ENCODE measurements at places on chromosomes 12 and 14.

DNA sequence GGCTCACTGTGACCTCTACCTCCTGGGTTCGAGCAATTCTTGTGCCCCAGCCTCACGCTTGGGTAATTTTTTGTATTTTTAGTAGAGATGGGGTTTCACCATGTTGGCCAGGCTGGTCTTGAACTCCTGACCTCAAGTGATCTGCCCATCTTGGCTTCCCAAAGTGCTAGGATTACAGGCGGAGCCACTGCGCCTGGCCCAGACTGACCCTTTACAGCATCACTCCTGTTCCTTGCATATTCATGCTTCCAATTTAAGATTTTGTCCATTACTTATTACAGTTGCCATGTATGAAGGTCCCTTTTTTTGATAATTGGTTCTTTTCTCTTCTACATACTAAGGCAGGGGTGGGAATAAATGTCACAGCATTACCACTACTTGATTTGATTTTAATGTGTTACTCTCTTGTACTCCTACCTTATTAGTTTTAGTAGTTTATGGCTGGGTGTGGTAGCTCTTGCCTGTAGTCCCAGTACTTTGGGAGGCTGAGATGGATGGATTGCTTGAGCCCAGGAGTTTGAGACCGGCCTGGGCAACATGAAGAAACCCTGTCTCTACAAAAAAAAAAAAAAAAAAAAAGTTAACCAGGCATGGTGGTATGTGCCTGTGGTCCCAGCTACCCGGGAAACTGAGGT lies 46.9 kb downstream of the ADIPOR2 start:
- DNase-seq: no peak

GRCh38 chr14:87491816-87492215 lies 501.2 kb downstream of the GALC start:
- DNase-seq: no peak

DNA sequence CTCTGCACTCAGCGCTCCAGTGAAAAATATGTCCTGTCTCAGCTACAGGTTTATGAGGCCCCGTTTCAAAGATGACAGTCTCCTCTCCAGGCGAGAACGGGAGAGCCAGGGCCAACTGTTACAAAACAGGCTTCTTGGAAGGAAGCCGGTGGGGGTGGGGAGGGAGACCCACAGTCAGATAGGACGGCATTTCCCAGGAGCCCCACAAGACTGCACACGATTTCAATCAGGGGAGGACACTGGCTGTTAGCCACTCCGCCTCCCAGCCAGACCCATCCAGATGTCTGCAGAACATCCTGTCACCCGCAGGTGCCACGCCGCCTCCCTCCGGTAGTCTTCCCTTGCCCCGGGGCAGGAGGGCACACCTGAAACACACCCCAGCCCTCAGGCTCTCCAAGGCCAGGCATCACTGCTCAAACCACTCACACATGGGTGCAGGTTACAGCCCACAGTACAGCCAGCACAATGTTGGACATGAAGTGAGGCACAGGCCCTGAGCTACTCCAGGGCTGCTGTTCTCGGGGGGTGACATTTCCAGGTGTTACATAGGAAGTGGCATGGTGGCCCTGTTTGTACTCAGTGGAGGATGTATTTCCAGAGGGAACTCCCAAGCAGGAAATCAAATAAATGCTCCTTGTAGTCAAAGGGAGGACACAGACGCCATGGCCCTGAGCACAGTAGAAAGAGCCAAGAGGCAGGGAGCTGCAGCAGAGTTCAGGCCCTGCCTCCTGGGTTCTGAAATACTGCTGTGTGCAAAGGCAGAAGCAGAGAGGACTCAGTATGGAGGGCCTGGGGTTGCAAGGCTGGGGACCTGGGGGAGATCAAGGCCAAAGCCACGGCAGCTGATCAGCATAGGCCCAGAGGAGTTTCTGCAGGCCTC lies 138.1 kb downstream of the BCL11B start:
- no peak for DNase-seq

DNA sequence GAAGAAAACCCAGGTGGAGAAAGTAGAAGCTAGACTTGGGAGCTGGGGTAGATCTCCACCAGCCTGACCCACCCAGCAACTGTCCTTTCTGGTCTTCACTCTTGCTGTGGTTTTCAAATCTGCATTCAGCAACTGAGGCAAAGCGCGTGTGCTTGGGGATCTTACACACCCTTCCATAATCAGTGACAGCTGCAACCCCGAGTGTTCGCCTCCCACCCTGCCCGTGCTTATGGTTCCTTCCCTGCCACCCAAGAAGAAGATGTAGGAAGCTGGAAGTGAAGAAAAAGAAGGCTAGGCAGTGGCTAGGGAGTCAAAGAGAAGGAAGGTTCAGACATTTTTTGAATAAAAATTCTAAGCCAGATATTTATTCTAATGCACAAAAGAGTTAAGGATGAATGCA lies 162.6 kb upstream of the CCND2 start:
- DNase-seq: no peak

- peak; percentile 69 for DNase-seq
Measured at GRCh38 chr12:120688527-120689071, 1.6 kb downstream of the MLEC start.

DNA sequence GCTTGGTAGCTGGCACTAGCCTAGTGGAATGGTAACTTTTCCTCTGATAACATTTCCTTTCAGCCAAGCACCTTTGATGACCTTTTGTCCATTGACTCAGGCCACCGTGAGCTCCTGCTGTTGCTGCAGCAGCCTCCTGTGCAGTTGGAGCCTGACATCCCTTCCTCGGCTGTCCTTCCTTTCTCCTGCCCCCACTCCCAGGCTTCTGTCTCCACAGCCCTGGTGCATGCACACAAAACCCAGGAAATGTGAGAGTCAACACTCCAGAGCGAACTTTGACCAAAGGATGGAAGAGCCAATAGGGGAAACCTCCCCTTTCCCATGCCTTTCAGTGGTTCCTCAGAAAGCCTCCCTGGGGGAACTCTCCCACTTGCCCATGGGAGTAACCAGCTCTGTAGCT lies 115.0 kb downstream of the TMEM260 start:
- DNase-seq: no peak

DNA sequence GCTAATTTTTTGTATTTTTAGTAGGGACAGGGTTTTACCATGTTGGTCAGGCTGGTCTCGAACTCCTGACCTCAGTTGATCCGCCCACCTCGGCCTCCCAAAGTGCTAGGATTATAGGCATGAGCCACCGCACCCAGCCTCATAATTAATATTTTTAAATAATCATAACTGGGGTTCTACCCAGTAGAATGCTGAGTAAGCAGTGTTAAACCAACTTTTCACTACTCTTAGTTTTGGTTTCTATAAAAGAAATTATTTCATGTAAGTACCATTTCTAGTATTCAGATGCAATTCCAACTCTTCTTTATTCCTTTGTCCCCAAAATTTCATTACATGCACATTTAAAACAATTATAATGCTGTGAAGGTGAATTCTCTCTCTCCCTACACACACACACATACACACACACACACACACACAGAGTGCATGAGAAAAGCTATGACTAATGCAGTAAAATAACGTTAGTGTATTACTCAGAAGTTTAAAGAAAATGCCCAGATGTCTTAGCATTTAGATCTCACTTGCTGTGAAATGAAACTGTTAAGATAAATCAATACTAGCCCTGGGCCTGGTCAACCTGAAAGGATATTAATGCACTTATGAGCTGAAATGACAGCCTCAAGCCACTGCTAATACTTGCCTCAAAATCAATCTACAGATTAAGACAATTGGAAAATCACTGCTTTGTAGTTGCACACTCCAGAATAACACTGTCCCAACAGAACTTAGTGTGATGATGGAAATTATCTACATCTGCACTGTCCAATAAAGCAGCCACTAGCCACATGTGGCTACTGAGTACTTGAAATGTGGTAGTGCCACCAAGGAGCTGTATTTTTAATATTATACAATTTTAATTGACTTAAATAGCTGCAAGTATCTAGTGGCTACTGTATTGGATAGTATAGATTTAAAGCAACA lies 36.0 kb downstream of the PTPN21 start:
- no peak for DNase-seq

DNA sequence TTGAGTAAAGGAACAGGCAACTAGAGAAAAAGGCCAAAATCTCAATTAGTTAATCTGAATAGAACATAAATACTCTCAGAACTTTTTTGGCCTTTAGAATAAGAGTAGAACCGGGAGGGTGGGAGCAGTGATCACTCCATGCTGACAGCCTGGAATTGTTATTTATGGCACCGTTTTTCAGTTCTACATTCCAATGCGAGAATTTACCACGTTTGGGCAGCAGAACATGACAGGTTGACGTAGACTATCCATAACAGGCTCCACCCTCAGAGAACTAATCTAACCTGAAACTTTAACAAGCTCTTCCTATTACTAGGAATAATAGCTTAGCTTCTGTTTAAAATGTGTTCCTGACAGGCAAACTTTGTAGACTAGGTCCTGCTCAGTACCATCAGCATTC lies 379.1 kb downstream of the SEC23A start:
- DNase-seq: no peak

DNA sequence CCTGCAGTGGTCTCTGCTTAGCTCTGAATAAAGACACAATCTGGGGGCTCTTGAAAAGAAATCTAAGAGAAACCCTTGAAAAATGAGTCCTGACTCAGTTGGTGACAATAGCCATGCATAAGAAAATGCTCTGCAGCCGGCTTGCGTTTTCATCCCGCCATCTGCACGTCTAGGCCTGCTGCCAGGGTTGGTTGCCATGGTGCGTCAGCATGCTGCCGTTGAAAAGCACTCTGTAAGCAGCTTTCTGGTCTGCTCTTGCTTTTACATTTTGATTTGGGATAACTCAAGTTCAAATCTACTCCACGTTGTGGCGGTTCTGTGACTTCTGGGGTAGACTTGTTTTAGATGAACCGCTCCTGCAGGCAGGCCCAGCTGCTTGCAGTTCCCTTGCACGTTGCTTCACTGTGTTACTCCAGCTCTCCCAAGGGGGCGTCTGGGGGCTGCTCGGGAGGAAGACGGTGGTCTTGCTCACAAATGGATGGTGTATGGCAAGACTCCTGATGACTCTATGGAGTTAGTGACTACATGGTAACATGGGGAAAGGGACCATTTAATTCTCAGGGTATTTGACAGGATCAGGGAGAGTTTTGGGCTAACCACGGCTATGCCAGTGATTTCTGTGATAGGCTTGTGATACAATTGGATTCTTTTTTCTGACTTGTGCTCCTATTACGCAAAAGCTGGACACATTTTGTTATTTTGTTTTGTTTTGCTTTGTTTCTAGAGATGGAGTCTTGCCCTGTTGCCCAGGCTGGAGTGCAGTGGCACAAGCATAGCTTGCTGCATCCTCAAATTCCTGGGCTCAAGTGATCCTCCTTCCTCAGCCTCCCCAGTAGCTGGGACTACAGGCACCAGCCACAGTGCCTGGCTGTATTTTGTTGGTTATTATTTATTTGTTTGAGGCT lies 15.8 kb downstream of the WNT5B start:
- DNase-seq: no peak

GRCh38 chr12:71708658-71709057 lies 22.8 kb downstream of the TMEM19 start:
- DNase-seq: no peak

- peak; percentile 8 for DNase-seq
Measured at GRCh38 chr12:80268924-80269749, 169.8 kb downstream of the OTOGL start.

GRCh38 chr12:119613319-119613936 lies 19.9 kb downstream of the TMEM233 start:
- no peak for DNase-seq

DNA sequence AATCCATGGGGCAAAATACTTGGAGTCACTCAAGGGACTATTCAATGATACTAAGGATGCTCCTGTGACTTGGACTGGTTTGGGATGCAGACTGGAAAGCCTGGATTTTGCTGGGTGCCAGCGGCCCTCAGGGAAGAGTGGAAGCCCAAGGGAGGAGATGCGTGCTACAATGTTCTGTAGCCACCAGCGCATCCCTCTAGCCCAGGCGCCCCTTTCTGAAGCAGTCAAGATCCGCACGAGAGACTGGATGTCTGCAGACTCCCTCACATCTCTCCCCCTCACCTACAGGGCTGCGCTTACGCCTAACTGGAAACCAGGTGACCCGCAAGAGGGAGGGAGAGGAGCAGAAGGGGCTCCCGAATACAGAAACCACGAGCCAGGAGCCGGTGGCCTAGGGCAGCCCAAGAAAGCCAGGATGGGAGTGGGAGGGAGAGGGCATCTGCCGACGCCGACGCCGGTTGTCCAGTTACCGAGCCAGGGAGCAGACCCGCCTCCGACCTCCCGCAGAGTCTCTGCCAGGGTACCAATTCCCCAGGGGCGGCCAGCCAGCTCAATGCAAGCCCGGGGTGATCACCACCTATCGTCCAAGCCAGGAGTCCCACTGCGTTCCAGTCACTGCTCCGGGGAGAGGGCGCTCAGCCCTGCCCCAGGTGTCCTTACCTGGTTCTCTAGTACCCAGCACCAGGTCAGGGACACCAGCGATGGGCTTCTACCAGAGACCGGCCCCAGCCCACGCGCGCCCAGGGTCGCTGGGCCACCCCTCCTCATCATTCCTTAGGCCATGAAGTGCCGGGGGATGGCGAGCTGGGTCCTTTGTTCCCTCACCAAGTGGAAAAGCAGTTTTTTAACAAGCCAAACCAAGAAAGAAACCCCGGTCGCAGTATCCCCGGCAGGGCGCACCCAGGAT lies 1.2 kb downstream of the NTN4 start:
- no peak for DNase-seq

- no peak for DNase-seq
Measured at GRCh38 chr14:95871531-95871930, 5.1 kb upstream of the TUNAR start.

Data from common myeloid progenitor, CD34-positive (primary cell).